CD4-positive, alpha-beta T cell treated with Interferon gamma for 1 hour (primary cell): ENCODE measurements at places on chromosomes 6 and 20.
A peak's percentile ranks its signal among the peaks of the same experiment; 100 is the strongest.

DNA sequence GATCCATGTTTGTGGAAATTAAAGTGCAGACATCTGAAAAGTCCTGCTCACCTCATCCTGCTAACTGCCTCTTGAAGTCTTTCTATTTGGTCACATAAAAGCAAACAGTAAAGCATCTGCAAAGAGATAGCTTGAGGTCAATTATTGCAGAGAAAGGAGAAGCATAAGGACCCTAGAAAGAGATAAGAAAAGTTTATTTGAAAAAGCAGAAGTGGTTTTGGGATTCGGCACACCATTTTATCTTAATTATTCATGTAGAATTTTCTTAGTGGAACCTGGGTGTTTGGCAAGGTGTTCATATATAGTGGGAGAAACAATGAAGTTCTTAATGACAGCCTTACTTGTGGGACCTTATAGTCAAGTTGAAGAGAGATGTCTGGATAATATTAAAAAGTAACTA lies 280.8 kb downstream of the CENPW start:
- no peak for DNase-seq

DNA sequence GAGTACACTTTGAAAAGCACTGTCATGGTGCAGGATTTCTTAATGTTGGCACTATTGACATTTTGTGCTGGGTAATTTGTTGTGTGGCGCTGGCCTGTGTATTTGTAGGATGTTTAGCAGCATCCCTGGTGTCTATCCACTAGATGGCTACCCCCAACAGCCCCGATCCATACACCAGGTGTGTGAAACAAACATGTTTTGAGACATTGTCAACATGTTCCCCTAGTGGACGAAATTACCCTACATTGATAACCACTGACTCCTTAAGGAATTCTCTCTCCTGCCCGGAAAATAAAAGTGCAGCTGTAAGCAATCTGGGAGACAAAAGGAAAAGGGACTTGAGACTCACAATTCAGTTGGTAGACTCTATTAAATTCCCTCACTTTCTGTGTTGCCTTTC lies 52.6 kb upstream of the TMEM200A start:
- no peak for DNase-seq

DNA sequence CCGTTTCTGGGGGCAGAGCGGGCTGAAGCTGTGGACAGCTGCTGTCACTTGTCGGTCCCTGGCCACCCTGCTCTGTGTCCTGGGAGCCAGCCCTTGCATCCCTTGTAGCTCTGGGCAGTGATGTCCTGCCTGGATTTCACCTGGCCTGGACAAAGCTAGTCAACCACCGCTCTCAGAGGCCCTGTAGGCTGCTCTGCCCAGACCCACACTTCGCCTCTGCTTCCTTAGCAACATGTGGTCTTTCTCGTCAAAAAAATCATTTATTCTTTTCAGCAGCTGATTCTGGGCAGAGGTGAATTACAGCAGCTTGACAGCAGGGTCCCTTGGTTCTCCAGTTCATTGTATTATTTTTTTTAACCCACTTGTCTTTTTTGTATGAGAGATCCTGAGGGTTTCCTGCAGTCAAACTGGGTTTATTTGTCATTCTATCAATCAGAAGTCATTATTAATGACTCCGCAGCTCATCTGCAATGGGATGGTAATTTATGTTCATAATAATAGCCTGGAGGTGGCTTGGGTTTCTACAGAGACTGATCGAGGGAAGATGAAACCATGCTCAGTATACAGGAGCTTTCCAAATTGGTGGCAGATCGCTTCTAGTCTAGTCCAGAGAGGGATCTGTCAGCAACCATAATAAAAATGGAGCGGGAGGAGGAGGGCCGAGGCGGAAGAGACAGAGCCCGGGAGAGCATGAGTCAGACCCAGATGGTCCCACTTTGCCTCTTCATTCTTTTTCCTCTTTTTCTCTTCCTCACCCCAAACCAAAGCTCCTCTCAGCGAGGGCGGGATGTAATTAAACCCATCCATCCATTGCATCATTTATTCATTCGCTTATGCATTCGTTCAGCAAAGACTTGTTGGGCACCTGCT lies 22.4 kb downstream of the EDN3 start:
- DNase-seq: no peak

- DNase-seq: no peak
Observed at GRCh38 chr20:13340088-13340487, 119.0 kb downstream of the ISM1 start.

- peak; percentile 52 for DNase-seq
Observed at GRCh38 chr6:63571361-63572043, 778 bp upstream of the LOC128125822 start.

GRCh38 chr6:24352434-24352833 lies 5.4 kb downstream of the DCDC2 start:
- no peak for DNase-seq
